ENCODE measurements at places on chromosomes 16 and 17.

GRCh38 chr17:44318077-44318892 lies 6.3 kb downstream of the SLC25A39 start:
- no peak for DNase-seq

DNA sequence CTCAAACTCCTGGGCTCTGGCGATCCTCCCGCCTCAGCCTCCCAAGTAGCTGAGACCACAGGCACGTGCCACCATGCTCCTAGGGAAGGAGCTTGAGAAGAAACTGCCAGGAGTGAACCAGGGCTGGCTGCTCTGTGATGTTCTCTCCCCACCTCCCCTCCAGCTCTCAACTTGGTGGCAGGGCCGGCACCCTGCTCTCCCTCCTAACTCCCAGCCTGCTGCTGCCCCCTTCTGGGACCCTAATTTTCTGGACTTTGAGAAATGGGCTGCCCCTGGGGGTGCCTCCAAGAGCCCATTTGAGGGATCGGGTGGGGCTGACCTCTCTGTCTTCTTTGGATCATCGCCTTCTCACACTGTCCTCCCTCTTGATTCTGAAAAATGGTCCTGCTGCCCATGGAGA lies 14.9 kb upstream of the STAT3 start:
- no peak for DNase-seq

- DNase-seq = no peak
Measured at GRCh38 chr17:4544135-4544950, 10.8 kb downstream of the MYBBP1A start.

GRCh38 chr17:2841606-2842005 lies 45.4 kb downstream of the RAP1GAP2 start:
- DNase-seq = peak; percentile 67

DNA sequence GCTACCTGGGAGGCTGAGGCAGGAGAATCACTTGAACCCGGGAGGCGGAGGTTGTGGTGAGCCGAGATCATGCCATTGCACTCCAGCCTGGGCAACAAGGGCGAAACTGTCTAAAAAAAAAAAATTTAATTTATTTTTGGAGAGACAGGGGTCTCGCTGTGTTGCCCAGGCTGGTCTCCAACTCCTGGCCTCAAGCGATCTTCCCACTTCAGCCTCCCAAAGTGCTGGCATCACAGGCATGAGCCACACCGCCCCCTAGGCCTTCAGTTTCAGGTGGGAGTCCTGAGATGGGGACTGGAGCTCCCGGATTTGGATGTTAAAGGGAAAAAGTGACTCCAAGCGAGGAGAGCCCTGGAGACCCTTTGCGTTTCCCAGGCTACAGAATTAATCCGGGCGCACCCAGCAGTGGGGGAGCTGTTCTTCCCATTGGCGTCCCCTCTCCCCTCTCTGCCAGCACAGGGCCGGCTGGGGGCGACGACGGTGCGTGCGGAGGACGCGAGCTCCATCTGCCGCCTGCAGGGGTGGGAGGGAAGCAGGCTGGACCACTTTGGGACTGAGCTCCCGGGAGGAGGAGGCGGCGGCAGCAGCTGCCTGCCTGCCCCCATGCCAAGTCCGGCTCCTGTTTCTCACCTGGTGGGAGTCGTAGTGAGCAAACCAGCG lies 49.3 kb upstream of the USP7 start:
- DNase-seq = no peak

GRCh38 chr17:71378036-71378435 lies 742.8 kb upstream of the SOX9 start:
- no peak for DNase-seq

- peak; percentile 91 for DNase-seq
Measured at GRCh38 chr17:40451420-40451819, 8.2 kb downstream of the IGFBP4 start.

- DNase-seq = no peak
Measured at GRCh38 chr17:56891751-56892150, 22.1 kb downstream of the TRIM25 start.
